ENCODE measurements at places on chromosomes 4 and X.

DNA sequence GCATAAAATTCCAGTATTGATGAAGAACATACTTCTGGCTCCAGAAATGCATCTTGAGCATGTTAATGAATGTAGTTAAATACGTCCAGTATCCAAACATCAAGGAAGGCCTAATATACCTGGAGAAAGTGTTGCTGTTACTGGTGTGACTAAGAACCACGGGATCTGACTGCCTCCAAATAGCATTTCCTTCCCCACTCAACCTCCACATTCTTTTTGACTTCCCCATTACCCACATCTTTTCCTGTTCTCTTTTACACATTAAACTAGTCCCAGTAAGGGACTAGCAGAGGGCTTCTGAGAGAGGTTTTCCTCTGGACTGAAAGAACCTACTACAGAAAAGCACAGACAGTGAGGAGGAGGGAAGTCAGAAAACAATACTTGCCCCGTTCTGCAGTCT, 482.8 kb upstream of the HTR2C start:
- no peak for DNase-seq

GRCh38 chr4:15162465-15163283, 160.4 kb downstream of the CPEB2 start:
- DNase-seq, result no peak

- no peak for DNase-seq
Observed at GRCh38 chr4:26568446-26568994, 15.4 kb upstream of the TBC1D19 start.

DNA sequence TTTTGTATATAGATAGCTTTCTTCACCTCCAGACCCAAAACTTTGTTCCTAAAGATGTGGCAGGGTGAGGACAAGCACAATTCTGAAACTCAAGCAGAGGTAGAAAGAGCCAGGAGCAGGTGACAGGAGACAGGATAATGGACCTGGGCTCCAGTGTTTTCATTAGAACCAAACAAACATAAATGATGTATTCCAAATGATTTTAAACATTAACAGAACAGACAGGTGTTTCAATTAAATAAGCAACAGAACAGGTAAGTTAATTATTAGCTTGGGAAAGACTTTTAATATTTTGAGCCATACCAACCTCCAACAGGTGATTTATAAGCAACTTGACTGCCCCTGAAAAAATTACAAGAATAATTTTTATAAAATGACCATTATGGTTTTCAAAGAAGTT, 459.4 kb upstream of the LCORL start:
- DNase-seq, result no peak

DNA sequence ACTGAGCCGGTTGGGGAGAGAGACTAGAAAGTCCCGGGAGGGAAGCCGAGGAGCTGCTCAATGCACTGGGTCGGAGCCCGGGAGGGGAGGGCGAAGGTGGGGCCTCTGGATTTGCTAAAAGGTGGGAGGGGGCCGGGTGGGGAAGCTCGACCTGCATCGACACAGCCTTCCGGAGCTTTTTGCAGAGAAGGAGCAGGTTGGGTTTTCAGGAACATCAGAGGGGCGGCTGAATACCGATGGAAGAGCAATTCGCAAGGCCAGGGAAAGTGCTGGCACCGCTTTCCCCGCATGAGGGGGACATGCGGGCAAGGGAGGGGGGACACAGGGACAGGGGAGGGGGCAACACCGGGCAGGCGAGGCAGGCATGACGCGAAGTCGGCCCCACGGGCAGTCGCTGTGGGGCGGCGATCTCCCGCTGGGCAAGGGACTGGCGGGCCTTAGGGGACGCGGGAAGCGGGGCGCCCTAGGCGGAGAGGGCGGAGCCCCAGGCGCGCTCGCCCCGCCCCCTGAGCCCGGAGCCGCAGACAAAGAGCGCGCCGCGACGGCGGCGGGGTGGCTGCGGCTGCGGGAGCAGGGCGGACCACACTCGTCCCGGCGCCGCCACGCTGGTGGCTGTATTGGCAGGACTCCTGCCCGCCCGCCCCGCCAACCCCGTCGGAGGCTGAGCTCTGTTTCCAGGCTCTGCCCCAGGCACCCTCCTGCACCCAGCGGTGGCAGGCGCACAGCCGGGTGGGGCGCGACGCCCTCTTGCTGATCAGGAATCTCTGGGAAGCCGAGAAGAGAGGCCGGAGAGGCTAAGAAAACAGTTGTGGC, 11.6 kb downstream of the PDZD4 start:
- DNase-seq, result no peak

DNA sequence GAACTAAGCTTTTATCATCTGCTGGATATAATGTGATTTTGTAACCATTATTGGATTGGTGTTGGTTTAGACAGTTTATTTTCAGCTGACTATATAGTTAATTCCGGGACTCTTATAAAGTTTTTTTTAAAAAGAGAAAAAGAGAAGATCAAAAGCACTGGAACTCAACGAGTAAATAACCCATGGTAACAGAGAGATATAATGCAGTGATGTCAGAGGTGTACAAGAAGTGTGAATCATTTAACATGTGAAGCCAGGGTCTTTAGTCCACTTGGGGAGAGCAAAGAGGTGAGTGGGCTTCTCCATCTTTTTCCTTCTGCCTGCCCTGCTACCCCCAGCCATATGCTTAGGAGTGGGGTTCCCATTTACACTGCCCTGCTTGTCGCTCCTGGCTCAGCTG, 3.2 kb downstream of the TMEM165 start:
- DNase-seq, result no peak

DNA sequence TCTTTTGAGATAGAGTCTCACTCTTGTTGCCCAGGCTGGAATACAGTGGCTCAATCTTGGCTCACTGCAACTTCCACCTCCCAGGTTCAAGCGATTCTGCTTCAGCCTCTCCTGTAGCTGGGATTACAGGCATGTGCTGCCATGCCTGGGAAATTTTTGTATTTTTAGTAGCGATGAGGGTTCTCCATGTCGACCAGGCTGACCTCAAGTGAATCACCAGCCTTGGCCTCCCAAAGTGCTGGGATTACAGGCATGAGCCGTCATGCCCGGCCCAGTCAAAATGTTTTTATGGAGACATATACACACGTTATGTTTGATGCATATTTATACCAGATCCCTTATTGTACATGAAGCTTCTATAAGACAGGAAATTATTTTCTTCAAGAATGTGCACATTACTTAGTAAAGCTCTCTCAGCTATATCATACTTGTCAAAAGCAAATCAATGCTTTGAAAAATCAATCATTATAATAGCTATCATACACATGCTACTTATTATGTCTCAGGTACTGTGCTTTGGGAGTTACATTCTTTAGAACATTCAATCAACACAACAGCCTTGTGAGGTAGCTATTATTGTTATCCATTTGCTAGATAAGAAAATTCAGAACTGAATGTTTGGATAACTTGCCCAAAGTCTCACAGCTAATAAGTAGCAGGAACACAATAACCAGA, 269.2 kb downstream of the FSTL5 start:
- no peak for DNase-seq

DNA sequence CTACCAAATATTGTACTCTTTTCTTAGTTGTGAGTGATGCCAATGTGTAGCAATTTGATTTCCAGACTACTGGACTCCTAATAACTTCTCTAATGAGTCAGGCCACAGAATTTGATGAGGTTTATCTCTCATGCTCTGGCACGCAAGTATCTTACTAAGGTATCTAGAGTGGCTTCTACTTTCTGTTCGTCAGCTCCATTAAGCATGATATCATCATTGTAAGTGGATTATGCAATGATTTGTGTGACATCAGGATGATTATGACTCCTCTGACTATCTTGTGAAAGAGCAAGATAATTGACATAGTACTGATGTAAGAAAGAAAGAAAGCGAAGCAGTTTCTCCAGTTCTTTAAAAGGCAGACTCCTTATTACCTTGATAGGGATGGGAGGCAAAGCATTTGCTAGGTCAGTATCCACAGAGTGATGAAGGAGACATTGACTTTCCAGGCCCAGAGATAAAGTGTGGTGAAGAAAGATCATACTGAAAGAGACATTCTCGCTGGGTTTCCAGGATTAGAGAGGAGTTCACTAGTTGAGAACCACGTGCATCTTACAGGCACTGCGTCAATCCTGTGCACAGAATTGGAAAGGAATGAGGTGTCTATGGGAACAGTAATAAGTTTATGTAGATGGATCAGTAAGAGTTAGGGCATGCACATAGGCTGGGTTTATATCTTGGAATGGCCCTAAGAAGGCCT, 161.9 kb upstream of the STK26 start:
- DNase-seq, result no peak

DNA sequence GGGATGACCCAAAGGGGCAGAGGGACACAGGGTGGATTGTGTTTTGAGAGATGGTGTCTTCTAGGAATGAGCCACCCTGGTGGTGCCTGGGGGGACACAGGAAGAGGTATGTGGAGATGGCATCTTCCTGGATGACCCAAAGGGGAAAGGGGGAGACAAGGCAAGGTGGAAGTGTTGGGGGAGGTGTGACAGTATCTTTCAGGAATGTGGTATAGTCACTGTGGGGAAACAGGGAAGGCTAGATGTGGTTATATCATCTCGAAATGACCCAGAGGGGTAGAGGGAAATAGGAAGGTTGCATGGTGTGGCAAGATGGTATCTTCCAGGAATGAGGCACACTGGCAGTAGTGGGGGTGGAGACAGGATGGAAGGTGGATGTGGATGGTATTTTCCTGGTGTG, 62.9 kb downstream of the MAOA start:
- no peak for DNase-seq

DNA sequence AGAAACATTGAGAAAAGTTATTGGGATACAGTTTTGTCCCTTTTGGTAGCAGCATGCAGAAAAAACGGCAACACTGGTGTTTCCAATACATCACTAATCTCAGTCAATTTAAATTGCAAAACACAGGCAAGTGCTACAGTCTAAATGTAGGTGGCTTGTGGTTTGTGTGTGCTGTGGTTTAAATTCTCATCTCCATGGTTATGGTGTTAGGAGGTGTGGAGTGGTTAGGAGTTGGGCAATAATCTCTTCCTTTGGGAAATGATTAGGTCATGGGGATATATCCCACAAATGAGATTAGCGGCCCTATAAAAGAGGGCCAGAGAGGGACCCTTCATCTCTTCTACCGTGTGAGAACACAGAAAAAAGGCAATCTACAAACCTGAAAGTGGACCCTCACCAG, 1344.3 kb downstream of the ADGRL3 start:
- no peak for DNase-seq

DNA sequence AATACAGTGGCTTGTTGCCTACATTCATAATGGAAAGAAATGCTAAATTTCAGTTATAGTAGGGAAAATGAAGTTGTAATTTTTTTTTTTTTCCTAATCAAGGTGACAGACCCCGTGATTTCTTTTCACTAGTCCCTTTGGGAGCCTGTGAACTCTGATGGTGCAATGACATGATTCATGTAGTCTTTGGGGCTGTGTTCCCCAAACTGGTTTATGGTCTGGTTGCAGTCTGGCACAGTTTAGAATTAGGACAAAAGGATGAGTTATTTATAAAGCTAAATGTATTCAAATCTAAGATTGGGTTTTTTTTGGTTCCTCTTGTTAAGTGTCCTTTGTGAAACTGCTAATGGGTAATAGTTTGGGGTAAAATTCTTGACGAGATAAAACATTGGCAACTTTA, 66.0 kb downstream of the REPS2 start:
- DNase-seq, result no peak

- DNase-seq, result no peak
Observed at GRCh38 chrX:652341-652741, 21.8 kb downstream of the SHOX start.

- no peak for DNase-seq
Observed at GRCh38 chr4:127634181-127634580, 1.4 kb downstream of the INTU start.

DNA sequence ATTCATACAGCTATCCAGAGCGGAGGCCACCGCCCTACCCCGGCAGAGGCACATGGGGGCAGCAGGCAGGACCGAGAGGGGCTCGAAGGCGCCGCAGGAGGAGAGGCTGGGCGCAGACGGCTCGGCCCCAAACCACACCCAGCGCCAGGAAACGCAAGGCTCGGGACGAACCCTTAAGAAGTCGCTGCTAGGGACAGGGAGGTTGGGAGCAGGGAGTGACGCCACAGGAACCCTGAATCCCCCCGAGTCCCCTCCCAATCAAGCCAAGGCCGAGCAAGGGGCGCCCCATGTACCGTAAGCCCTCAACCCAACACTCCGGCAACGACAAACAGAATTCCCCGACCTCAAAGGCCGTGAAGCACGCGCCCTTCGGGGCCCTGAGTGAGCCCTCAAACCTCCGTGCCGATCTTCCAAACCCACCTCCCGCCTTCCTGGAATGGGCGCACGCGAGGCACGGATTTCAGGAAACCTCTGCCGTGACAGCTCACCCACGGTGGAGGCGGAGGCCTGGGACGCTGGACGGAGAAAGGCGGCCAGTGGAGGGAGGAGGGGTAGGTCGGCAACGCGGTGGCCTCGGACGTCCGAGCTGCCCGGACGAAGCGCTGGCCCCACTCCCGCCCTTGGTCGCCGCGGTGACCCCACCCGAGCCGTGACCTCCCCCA, 1.8 kb downstream of the ZFYVE28 start:
- DNase-seq, result no peak

- no peak for DNase-seq
Observed at GRCh38 chrX:119753001-119753400, 5.4 kb upstream of the SOWAHD start.

GRCh38 chr4:76831711-76832373, 66.1 kb downstream of the SOWAHB start:
- DNase-seq, result no peak

DNA sequence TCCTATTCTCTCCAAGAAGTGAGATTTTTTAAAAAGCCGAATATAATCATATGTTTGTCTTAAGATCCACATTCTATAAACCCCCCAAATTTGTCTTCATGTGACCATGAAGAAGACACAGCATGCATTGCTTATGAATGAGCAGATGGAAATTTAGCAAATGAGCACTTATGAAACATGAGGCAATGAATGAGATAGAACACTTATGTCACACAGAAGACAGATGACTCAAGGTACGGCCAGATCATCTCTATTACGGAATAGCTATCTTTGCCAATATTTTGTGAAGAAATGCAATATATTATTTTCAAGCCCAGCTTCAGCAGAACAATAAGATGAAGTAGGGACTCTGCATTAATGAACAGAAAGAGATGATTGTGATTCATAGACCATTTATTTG, 21.4 kb downstream of the PHEX start:
- no peak for DNase-seq

DNA sequence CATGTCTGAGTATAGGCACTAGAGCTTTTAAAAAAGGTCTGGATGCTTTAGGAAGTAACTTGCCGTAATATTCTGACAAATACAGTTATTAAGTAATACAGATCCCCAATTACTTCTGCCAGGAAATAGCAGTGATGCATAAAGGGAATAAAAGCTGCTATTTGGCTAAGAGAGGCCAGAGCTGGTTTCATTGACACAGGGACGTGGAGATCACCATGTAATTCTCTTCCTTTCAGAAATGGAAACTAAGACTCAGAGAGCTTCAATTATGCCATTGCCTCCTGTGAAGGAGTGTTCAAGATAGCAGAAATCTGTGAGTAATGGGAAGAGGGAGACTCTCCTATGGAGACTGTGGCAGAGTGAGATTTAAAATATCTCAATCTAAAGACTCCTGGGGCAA, 238.1 kb downstream of the SLITRK2 start:
- DNase-seq, result no peak

DNA sequence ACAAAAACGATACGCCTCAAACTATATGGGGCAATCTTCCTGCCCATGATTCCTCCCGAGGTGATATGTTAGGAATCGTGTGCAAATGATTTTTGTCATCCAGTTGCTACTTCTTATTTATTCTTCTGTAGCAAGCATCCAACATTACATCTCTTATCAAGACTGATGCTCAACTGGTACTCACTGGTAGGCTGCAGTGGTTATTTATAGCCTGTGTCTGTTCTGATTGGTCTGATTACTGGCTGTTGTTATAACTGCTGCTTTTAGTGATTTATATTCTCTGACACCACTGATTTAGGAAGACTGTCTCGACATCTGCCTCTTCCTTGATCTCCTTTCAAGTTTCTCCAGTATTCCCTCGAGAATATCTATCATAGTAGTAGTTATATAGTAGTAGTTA, 165.8 kb downstream of the LARP7 start:
- DNase-seq, result no peak
